ENCODE measurements at places on chromosomes 16 and 17.

- DNase-seq = no peak
These were observed 12.2 kb downstream of the PPL start for GRCh38 chr16:4924593-4925292.

DNA sequence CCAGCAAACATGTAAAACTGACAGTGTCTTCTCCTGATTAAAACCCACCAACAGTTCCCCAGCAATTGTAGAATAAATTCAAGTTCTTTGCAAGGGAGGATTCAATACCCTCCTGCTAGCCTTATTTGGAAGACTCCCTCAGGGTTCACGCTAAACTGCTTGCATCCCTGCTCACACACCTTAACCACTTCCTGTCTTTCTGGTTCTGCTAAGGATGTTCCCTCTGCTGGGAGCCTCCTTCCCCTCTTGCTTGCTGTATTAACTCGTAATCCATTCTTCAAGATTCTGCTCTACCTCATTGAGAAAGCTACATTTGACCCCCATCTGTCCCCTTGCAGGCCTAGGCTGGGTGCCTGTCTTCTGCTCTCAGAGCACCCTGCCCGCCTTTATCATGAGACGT lies 2.3 kb upstream of the SHISA6 start:
- DNase-seq = no peak

- no peak for DNase-seq
These were observed 1.7 kb downstream of the ADGRG5 start for GRCh38 chr16:57544124-57544653.

DNA sequence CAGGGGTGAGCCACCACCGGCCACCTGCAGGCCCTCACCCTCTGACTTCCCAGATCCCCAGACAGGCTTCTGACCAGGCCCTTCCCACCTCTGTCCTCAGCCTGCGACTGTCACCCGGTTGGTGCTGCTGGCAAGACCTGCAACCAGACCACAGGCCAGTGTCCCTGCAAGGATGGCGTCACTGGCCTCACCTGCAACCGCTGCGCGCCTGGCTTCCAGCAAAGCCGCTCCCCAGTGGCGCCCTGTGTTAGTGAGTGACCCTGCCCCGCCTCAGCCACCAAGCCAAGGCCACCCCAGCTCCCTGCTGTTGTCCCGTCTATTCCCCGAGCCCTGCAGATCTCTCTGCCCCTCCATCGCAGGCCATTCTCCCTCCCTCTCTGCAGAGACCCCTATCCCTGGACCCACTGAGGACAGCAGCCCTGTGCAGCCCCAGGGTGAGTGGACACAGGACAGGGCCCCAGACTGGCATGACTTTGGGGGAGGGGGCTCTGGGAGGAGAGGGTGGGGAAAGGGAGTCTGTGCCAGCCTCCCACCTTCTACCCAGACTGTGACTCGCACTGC lies 1.9 kb downstream of the NTN3 start:
- no peak for DNase-seq

DNA sequence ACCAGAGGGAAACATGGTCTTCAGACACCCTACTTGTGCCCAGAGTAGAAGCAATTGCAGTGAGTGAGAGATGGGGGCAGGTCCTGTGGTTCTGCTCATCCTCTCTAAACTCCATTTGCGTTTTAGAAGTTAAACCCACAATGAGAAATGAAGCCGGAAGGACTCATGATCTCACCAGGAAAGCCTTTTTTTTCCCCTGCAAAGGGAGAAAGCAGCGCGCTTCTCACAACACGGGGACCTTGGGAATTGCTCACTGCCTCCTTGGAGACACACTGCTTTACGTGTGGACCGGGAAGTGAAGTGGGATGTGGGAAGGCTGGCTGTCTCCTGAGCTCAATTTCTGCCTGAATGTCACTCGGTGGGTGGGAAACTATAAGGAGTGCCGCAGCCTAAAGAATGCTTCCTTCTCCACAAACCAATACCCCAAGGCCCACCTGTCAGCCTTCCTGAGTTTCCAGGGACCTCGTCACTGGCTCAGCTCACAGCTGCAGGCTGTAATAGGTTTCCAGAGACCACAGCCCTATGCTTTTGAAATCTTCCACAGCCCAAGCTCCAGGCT lies 365.4 kb downstream of the XYLT1 start:
- no peak for DNase-seq

DNA sequence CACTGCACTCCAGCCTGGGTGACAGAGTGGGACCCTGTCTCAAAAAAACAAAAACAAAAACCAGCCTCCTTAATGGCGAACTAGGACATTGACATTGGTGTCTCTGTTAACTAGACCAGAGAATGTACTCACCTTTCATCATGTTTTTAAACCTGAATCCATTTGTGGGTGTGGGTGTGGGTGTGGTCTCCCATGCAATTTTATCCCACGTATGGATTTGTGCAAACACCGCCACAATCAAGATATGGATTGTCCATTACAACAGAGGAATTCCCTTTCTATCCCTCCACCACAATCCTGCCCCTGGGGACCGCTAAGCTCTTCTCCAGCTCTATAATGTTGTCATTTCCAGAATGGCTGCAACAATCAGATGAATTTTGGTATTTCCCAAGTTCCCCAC lies 49.9 kb downstream of the DNAH17 start:
- no peak for DNase-seq

GRCh38 chr17:16415031-16415924 lies at the start of gene TRPV2:
TSS of gene TRPV2 (plus strand) at chr17:16415571. CDS start at chr17:16417669, 2,098 bp downstream.
- no peak for DNase-seq

GRCh38 chr16:83992624-83993023 lies 24.6 kb downstream of the NECAB2 start:
- DNase-seq = no peak

- no peak for DNase-seq
These were observed 82.0 kb upstream of the PLCG2 start for GRCh38 chr16:81696961-81697615.

DNA sequence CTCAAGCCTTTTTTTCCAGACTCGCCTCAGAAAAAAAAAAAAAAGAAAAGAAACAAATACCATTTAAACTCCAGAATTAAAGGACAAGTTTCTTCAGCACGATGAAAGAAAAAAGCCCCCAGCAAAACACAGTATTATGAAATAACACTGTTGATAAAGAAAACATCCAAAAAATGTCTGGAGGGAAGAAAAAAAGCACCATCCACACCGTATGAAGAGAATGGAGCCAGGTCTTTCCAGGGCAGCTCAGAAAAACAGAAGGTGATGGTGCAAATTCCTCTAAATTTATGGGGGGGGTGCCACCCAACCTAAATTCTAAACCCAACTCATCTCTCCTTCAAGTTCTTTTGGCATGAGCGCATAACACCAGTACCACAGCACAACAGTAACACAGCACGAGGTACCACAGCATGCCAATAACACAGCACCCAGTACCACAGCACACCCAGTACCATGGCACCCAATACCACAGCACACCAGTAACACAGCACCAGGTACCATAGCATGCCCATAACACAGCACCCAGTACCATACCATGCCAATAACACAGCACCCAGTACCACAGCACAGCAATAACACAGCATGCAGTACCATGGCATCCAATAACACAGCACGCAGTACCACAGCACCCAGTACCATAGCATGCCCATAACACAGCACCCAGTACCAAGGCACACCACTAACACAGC lies 19.0 kb downstream of the AXIN1 start:
- DNase-seq = no peak

GRCh38 chr17:74671031-74671771 lies 41.5 kb downstream of the CD300LF start:
- peak; percentile 30 for DNase-seq

- no peak for DNase-seq
These were observed 28.7 kb downstream of the CDK5RAP3 start for GRCh38 chr17:47999582-47999981.

Measured in activated CD8-positive, alpha-beta memory T cell treated with anti-CD3 and anti-CD28 coated beads for 48 hours (primary cell).